ENCODE measurements at places on chromosomes 6 and 20.

DNA sequence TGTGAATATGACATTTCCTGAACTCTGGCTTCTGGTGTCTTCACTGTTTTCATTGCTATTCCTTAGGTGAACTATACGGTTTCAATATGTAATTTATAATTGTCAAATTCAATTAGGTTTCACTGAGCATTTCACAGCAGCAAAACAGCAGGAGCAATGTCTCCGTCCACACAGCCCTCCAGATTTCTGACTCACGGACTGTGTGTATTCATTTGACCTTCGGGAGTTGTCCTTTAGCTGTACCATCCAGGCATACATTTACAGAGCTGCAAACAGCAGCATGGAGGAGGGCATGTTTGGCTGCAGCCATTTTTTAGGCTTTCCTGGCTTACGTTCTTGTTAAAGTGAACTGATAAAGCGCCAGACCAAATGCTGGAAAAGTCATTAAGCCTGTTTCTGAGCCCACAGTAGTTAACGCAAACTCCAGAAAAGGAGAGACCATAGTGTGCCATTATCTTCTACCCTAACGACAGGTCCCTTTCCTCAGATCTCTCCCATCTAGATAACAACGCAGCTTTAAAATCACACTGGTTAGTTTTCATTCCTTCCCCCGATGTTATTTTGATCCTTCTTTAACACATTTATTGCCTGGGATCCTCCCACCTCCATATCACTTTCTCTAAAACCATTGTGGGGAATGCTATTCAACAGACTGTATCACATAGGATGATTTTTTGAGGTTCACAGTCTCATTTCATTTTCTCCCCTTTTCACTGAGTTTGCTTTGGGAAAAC lies 18.3 kb downstream of the FOXC1 start:
- DNase-seq, result no peak

DNA sequence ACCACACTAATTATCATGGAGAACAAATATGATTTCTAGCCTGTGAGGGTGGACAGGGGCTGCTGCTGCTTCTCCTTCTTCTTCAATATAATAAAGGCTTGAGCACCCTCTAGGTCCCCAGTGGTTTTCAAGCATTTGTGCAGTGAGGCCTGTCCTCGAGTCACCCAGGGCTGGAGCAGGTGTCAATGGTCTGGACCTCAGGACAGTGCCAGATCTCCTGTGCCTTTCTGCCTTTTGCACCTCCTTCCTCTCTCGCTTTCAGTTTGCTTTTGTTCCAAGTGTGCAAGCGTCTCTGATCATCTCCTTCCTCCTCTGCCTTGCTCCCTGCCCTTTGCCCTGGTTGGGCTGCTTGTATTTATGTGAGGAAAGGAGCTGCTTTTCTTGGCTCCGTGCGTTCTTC lies 152.2 kb upstream of the SYNDIG1 start:
- no peak for DNase-seq

DNA sequence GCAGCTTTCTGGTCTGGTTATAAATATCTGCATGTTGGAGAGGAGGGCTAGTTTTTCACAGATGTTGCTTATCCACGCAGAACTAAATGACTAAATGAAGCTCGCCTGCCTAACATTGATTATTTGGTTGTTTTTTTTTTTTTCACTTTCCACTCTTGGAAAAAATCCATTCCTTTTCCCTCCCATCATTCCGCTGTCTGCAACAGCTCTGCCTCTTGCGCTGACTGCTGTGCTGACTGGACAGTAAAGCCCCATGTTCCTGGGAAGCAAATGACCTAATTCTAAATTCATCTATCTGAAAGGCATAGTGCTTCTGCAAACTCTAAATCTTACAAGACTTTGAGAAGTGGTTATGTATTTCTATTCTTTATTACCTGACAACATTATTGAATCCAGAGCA lies 255.5 kb upstream of the PLN start:
- no peak for DNase-seq

- DNase-seq, result no peak
Measured at GRCh38 chr6:66948106-66948505, 1241.1 kb upstream of the EYS start.

DNA sequence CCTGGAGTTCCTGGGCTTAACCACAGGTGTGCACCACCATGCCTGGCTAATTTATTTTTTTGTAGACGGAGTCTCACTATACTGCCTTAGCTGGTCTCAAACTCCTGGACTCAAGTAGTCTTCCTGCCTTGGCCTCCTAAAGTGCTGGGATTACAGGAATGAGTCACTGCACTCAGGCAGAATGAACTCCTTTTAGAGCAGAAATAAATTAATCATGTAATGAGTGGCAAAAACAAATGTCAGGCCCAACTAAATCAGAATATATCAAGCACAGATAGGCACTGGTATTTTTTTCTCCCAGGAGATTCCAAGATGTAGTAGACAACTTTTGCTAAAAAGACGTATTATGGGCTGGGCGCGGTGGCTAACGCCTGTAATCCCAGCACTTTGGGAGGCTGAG lies 2.6 kb downstream of the RPS10 start:
- no peak for DNase-seq

GRCh38 chr20:1827974-1828785 lies 67.0 kb upstream of the SIRPA start:
- peak; percentile 95 for DNase-seq

DNA sequence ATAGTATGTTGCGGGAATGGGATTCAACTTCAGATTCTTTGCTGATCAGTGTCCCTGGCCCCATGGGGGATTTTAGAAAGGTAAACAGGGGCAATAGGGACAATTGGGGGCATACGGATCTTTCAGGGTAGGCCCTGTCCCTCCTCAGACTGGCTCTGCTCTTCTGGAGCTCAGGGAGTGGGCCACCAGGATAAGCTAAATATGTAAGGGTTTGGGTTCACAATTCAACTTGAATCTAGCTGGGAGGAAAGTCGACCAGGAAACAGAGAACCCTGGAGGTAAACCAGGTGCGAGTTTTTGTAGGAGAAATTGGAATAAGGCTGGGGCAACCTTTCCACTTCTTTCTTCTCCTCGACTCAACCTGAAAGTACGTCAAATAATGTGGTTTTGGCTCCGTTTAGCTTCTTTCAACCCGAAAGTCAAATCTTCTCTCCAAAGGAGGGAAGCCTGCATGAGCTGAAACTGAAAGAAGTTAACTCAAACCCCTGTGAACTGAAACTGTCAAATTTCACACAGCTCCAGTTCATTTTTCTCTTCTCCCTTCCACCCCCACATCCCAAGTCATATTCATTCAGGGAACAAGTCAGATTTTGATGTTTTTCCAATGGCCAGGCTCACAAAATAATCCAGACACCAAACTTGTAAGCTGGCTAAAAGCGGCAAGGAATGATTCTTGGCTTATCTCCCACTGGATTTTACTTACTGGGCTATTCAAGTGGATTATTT lies 278.2 kb downstream of the CLIC5 start:
- DNase-seq, result no peak

Data from substantia nigra (tissue), 51 donors.